Aortic smooth muscle cell (primary cell): ENCODE measurements at places on chromosomes 6 and 20. TPM values are rescaled to one million over a fixed set of nuclear protein-coding genes. Genes with fewer than 3 reads are reported as not detected.

OR2B6 gene
- total RNA-seq: not detected in 2 replicates

BPIFA1 gene
- not detected in 2 replicates for total RNA-seq

IRF4 gene
- under 0.01 TPM in 1 of 2 replicates, not detected in the other for total RNA-seq

BPI gene
- total RNA-seq: 0.50 and 0.79 TPM in 2 replicates

CDH4 gene
- not detected in 2 replicates for total RNA-seq

TMEM170B gene
- total RNA-seq: 1.8 and 1.9 TPM in 2 replicates

CCM2L gene
- 0.37 and 0.53 TPM in 2 replicates for total RNA-seq

PCIF1 gene
- 7.0 and 7.5 TPM in 2 replicates for total RNA-seq

PGC gene
- not detected in 2 replicates for total RNA-seq

PTK6 gene
- 0.12 and 0.13 TPM in 2 replicates for total RNA-seq

MYL9 gene
- 11.6 and 21.9 TPM in 2 replicates for total RNA-seq

PRICKLE4 gene
- total RNA-seq: 0.12 and 0.26 TPM in 2 replicates

PPP1R3G gene
- total RNA-seq: 0.93 and 1.2 TPM in 2 replicates

DEFB119 gene
- total RNA-seq: not detected in 2 replicates

SLC26A8 gene
- 0.26 and 0.31 TPM in 2 replicates for total RNA-seq

CGAS gene
- 4.2 and 4.4 TPM in 2 replicates for total RNA-seq

EEF1A2 gene
- total RNA-seq: 0.06 and 0.13 TPM in 2 replicates

PI3 gene
- total RNA-seq: not detected in 2 replicates

TDRD6 gene
- 0.12 and 0.13 TPM in 2 replicates for total RNA-seq

MATN4 gene
- total RNA-seq: not detected in 2 replicates

TRAPPC3L gene
- 0.12 and 0.13 TPM in 2 replicates for total RNA-seq

SLC35D3 gene
- not detected in 2 replicates for total RNA-seq

HLA-DOB gene
- 0.13 TPM in 1 of 2 replicates, not detected in the other for total RNA-seq

FNDC1 gene
- total RNA-seq: under 0.01 TPM in 1 of 2 replicates, not detected in the other

TMEM200A gene
- total RNA-seq: 71.9 and 102 TPM in 2 replicates

BPIFB4 gene
- not detected in 2 replicates for total RNA-seq

MLN gene
- not detected in 2 replicates for total RNA-seq

HLA-DQA2 gene
- total RNA-seq: not detected in 2 replicates

GSTA3 gene
- total RNA-seq: 0.19 TPM in 1 of 2 replicates, not detected in the other

EFCAB8 gene
- total RNA-seq: 0.13 and 0.50 TPM in 2 replicates
